ENCODE measurements at places on chromosomes 16 and 17.

- no peak for DNase-seq
Observed at GRCh38 chr16:12225255-12225654, 248.7 kb downstream of the SNX29 start.

GRCh38 chr17:58304750-58305486 lies 23.7 kb downstream of the TSPOAP1 start:
- DNase-seq, result no peak

- DNase-seq, result no peak
Observed at GRCh38 chr16:61295311-61295710, 740.9 kb downstream of the CDH8 start.

- DNase-seq, result no peak
Observed at GRCh38 chr17:2180768-2181167, 122.8 kb downstream of the SMG6 start.

GRCh38 chr17:73224663-73225305 lies 31.9 kb downstream of the COG1 start:
- no peak for DNase-seq

GRCh38 chr17:57625511-57625910 lies 119.6 kb downstream of the CCDC182 start:
- DNase-seq, result no peak

DNA sequence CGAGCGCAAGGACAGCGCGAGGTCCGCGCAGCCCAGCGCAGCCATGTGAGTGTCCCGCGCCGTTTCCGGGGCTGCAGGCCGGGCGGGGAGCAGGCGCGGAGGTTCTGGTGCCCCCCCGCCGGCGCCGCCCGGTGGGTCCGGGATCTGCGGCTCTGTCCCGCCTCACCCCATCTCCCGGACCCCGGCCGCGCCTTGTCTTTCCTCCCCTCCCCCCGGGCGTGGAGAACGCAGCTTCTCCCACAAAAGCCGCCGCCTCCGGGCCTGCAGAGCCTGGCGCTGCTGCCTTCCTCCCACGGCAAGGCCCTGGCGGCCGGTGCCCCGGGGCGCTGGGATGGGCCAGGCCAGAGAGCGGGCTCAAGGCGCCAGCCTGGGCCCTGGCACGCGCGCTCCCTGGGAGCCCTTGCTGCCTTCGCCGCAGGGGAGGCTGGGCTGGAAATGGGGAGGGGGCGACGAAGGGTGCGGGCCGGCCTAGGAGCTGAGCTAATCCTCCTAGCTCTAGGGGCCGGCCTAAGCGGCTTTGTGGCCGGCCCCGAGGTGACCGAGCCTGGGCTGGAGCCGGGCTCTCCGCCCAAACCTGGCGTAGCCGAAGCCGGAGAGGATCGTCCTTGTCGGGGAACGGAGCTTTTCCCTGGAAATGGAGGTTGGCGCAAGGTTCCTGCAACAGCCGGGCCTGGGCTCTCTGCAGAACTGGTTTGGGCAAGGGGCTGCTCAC lies 397 bp downstream of the RIPOR1 start:
- DNase-seq, result no peak

All from NCI-H2029 (cell line).